Inflammatory macrophage (primary cell): ENCODE measurements at places on chromosomes 12 and 14.

DNA sequence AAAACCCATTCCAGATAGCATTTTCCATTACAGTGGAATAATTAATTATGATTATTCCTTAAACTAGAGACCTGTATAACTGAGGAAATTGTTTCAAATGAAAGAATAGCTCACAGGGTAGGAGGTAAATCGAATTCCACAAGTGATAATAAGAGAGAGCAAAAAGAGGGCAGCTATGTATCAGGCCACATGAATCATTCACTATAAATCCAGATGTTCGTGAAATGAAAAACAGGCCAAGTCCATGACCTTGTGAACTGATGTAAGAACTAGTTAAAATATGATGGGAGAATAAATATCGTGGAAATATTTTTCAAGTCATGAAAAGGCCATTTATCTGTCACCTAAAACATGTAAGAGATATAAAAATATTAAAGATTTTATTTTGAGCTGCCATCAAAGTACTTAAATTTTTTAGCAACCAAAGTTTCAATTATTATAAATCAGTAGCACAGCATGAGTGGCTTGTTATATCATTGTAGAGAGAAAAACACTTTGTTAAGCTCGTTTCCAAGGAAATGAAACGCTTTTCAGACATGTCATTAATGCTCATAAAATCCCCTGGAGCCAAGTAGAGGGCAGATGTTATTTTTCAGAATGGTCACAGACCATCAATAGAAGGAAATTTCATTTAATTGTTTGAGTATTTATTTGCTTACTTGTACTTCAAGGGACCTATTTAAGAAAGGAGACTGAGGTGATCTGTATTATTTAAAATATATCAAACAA lies 120.6 kb upstream of the CDKN3 start:
- DNase-seq = no peak

DNA sequence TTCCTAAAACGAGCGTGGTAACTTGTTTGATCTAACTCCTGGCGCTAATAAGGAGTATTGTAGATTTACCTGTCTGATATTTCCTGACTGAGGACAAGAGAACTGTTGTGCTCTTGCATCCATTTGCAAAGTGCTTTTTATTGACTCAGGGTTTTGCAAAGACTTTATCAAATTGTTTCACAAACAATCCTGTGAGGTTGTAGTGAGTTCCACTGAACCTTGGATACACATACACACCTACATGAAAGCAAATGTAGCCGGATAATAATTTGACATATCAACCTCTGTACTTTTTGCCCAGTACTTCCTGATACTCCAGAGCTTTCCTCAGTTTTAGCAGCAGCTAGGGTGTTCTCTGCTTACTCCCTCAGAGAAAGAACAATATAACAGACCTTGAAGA lies 6.7 kb upstream of the PTGER2 start:
- DNase-seq = no peak

- peak; percentile 60 for DNase-seq
Measured at GRCh38 chr12:13278249-13278787, 81.8 kb downstream of the EMP1 start.

- no peak for DNase-seq
Measured at GRCh38 chr14:56803816-56804535, 6.3 kb downstream of the OTX2 start.

DNA sequence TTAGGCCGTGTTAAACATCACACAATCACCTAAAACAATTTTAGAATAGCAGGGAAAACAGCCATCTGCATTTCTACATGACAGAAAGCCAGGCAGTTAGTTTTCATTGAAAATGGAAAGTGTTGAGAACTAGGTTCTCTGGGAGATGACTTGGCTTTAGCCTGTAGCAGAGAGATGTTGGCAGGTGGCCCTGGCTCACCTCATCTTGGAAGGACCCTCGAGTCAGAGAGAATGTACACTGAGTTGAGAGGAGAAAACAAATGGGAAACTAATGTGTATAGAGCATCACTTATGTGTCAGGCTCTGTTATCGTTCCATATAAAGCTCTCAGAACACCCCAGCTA lies 51.9 kb downstream of the SUSD6 start:
- no peak for DNase-seq

DNA sequence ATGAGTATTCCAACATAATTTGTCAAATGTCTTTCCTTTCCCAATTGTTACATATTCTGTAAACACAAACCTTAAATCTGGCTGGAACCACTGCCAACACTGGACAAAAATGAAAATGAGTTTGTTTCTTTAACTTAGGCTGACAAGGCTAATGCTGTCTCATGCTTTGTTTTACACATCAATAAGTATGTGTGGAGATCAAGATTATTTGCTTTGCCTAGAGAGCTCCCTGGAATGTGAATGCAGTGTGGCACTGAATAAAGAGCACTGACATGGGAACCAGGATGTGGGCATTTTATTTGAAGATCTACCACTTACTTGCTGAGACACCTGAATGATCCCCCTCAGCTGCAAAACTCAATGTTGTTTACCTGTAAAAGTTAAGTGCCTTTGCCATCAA lies 61.7 kb downstream of the RALGAPA1 start:
- no peak for DNase-seq

DNA sequence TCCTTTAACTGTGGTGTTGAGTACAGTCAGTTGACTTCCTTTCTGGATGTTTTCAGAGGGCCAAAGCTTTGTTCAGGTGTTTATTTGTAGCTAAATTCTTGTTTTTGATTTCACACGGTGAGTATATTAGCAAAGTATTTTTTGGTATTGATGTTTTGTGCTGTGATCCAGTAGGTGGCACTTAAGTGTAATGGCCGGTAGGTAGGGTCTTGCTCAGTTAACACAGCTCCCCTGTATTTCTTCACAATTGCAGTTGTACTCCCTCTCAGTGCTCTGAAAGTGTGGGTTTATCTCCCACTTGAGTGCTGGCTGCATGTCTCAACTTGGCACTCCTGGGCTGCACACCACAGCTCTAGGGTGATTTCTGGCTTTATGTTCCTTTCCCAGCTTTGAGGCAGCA lies 339.5 kb downstream of the AEBP2 start:
- DNase-seq = no peak

DNA sequence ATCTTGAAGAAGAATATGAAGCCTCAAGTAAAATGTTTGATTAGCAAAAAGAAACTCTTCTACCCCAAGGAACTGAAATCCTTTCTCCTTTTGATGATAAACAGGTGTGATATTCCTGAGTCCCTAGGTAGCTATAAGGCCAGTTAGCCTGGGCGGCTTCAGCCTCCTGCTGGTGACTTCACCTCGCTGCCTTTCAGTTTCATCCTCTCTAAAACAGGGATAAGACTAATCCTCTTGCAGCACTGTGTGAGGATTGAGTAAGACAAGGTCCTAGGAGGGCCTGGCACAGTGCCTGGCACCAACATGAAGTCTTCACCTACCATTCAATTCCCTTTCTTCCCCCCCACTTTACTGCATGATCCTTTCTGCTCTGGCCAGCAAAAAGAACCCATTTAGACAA lies 42.1 kb downstream of the CIT start:
- DNase-seq = no peak

- no peak for DNase-seq
Measured at GRCh38 chr12:75837700-75838099, 193.9 kb downstream of the PHLDA1 start.

DNA sequence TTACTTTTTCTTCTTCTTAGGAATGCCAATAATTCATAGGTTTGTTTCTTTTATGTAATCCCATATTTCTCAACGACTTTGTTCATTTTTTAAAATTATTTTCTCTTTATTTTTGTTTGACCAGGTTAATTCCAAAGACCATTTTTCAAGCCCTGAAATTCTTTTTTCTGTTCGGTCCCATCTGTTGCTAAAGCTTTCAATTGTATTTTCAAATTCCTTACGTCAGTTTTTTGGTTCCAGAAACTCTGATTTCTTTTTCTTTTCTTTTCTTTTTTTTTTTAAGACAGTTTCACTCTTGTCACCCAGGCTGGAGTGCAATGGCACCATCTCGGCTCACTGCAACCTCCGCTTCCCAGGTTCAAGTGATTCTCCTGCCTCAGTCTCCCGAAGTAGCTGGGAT lies 27.6 kb downstream of the RAB3IP start:
- no peak for DNase-seq

DNA sequence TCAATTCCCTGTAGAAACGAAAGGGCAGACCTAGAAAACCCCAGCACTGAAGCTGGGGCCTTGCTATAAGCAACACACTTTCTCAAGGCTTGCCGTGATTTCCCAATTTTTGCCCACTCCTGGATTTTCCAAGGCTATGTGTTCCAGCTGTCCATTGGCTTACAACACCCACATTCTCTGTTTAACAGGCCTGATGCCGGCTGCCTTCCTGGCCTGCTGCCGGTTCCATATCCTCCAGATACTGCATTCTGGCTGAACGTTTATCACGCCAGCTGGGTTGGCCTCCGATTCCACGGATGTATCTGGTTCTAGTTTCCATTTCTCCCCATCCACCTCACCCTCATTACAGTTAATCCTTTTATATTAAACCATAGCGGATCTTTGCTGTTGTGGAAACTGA lies 2.0 kb upstream of the PCNX1 start:
- DNase-seq = no peak

DNA sequence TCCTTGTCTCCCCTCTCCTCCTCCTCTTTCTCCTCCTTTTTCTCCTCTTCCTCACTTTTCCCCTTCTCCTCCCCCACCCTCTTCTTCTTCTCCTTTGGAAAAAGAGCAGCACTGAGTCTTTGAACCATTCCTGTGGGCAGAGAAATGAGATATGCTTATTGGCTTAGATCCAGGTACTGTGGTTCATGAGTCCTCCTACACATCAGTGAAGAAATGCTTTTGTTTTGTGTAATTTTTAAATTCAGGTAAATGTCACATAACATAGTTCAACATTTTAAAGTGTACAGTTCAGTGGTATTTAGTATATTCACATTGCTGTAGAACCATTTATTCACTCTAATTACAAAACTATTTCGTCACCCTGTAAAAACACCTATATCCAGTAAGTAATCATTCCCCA lies 402.1 kb downstream of the AACS start:
- DNase-seq = no peak

GRCh38 chr12:18811273-18811672 lies 73.4 kb downstream of the CAPZA3 start:
- peak; percentile 84 for DNase-seq
